ENCODE measurements at places on chromosomes 11 and 22.

DNA sequence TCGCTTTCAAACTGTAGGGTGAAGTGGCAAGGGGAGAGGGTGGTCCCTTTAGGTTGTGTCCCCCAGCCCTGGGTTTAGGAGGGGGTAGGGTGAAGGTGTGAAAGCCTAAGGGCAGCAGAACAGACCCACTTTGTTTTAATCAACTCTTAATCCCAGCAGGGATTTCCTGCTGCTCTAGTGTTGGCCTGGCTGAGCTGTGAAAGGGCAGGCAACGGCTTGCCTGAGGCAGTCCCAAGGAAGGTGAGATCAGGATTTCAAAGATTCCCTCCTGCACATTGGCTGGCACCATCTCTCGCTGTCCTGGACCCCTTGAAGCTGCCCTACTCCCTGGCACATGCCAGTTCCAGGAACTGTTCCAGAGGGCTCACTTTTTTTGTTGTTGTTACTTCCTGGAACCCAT, 221.3 kb downstream of the INSC start:
- DNase-seq, result no peak

DNA sequence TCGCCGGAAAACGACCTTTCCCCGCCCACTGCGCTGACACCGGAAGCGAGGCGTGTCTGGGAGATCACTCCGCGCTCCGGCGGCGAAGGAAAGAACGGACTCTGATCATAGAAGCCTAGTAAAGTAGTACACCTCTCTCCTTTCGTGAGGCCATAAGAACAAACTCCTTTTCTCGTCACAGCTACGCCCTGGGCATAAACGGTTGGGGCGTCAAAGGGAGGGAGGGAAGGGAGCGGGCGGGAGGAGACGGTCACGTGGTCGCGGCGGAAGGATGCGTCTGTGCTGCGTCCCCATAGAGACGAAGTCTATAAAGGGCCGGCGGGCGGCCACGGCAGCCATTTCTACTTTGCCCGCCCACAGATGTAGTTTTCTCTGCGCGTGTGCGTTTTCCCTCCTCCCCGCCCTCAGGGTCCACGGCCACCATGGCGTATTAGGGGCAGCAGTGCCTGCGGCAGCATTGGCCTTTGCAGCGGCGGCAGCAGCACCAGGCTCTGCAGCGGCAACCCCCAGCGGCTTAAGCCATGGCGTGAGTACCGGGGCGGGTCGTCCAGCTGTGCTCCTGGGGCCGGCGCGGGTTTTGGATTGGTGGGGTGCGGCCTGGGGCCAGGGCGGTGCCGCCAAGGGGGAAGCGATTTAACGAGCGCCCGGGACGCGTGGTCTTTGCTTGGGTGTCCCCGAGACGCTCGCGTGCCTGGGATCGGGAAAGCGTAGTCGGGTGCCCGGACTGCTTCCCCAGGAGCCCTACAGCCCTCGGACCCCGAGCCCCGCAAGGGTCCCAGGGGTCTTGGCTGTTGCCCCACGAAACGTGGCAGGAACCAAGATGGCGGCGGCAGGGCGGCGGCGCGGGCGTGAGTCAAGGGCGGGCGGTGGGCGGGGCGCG, at the start of gene ATF4:
ATF4 (plus strand) TSS at position 337 of the 880 bp plus-strand sequence. CDS start 884 bp downstream, outside the sequence.
- DNase-seq, result peak; percentile 98

- DNase-seq, result no peak
These were observed 90.1 kb downstream of the KIF18A start for GRCh38 chr11:28017816-28018215.

DNA sequence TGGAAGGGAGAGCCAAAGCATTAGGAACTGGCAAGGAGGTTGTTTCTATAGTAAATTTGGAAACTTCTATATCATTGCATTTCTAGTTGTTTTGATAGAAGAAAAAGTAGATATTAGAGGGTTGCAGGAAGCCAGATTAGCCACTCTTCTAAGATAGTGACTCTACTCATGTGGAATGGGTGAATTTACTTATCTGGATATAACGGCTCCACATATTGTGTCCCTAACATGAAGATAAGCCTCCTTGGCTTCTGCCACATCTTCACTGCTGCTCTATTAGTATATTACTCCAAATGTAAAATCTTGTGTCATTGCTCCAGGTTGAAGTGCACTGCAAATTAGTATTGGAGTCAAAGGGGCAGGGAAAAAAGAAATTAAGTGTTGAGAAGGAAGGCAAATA, 283.3 kb downstream of the CASP12 start:
- DNase-seq, result no peak

DNA sequence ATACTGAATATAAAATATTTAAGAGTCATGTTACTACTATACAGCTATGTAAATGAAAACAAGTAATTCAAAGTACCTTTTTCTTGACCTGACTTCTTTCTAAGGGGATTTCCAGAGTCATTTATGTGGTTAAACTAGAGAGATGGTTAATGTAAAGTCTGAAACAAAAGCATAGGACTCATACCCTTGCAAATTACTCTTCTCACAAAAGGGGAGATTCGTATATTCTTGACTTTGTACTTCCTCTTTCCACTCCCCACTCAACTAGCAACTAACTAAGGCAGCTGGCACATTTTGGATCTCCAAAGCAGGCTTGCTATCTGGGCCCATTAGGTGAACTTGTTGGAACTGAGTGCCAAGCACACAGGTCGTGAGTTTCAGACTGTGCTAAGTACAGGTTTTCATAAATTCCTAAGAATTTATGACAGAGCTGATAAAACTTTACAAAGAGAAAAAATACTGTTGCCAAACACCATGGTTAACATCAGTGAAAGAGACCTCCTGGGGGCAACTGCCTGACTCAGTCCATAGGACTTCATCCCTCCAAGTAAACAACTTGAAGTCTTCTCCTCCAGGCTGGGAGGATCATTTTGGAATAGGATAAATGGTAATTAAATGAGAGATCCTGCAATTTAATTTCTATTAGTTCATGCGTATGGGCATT, 77.0 kb upstream of the DDI1 start:
- no peak for DNase-seq
